ENCODE measurements at places on chromosomes 3 and 15. TPM values are rescaled to one million over a fixed set of nuclear protein-coding genes. Genes with fewer than 3 reads are reported as not detected.

Gene AGBL1
- not detected for total RNA-seq

- peak; percentile 57 for DNase-seq
These were observed 402.1 kb downstream of the CADM2 start for GRCh38 chr3:85360742-85361387.

- no peak for DNase-seq
These were observed 5.8 kb downstream of the ZNF80 start for GRCh38 chr3:114231616-114232015.

GRCh38 chr3:23863060-23863459, 53.7 kb downstream of the NKIRAS1 start:
- DNase-seq = no peak

Gene TOP2B
- total RNA-seq = 77.8 TPM

DNA sequence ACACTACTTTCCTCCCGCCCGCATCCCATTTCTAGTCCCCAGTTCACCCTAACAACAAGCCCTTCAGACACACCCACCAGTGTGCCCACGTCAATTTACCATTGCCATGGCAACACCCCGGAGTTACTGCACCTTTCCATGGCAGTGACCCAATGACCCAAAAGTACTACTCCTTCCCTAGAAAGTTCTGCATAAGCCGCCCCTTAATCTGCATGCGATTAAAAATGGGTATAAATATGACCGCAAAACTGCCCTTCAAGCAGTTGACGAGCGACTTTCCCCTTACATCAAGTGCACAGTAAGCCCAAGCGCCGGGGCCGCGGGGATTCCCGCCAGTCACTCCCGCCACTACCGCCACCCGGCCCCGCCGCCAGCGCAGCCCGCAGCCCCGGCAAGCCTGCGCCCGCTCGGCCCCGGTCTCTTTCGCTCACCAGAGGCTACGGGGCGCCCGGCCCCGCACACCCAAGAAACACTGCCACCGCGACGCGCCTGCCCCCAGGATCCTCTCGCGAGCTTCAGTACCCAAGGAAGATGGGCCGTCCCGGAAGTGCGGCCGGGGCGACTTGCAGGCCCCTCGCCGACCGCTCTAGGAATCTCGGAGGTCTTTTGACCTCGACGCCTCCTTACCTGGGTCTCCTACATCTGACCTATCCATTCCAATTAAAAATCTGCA, 27.2 kb upstream of the ZNF502 start:
- no peak for DNase-seq

- no peak for DNase-seq
These were observed 198.6 kb upstream of the NR2E3 start for GRCh38 chr15:71611553-71612396.

Gene TMEM266
- not detected for total RNA-seq

DNA sequence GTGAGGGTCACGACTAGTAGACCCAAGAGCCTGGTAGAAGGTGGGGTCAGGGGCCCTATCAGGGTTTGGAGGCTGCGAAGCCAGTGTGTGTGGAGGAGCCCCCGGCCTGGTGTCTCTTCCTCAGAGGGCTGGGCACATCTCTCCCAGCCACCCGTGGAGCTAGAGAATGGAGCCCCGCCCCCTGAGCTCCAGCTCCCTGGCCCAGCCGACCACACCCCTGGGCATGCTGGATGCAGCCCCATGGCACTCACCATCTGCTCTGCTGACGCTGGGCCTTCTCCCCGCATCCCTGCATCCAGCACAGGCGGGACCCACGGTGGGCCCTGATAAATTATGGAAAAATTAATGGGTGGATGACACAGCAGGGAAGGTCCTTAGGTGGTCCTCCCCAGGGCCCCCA, 17.5 kb downstream of the ANKRD63 start:
- DNase-seq = no peak

GRCh38 chr15:25635191-25635590, 196.4 kb upstream of the UBE3A start:
- no peak for DNase-seq

DNA sequence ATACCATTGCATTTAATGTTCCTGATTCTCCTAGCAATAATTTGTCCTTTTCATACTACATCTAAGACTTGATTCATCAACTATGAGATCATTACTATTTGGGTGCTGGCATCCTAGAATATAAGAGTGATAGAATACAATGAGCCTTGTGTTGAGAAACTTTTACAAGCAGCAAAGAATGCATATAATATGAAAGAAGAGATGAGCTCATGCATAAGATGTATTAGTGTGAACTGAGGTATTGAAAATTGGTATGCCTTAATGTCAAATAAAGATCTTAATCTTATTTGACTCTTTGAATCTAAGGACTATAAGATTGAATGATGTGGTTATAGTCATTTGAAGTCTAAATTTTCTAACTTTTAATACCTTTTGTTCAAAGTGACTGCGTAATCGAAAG, 220.0 kb upstream of the ARHGEF26 start:
- DNase-seq = no peak

Gene ILDR1
- 0.23 TPM for total RNA-seq

GRCh38 chr3:30233913-30234646, 372.3 kb upstream of the TGFBR2 start:
- no peak for DNase-seq

- DNase-seq = no peak
These were observed 184.2 kb downstream of the CHL1 start for GRCh38 chr3:380801-381200.

GRCh38 chr3:153897842-153898241, 223.3 kb upstream of the ARHGEF26 start:
- DNase-seq = no peak

GRCh38 chr3:130468311-130468710, 48.7 kb upstream of the COL6A6 start:
- DNase-seq = no peak

DNA sequence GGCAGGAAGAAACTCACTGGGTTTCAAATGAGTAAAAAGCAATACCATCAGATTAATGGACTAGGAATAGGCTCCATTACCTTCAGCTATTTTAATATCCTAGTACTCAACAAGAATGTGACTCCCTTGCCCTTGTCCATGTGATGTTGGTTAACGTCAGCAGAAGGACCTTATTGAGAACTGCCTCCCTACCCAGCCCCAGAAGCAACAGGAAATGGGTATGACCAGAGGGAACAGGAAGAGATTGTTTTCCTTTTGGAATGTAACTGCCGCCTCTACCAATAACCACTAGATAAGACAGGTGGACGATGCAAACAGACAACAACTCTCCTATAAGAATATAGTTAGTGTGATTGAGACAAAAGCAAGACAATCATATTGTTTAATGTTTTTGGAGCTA, 10.4 kb upstream of the MME start:
- DNase-seq = no peak

DNA sequence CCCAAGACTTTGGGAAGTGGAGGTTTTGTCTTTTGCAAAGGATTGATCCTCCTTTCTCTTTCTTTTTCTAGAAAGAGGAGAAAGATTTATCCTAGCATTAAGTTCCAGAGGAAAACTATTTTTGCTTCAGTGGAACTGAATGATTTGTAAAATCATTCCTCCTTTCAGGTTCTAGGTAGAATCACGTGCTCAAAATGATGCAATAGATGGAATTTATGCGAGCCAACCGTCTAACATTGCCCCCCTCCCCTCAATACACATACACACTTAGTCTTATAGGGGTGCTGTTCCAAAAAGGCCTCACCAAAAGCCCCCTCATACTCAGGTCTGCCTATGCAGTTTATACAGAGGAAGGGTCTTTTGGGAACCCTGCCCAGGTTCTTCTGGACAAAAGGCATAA, 85.3 kb downstream of the AQP9 start:
- DNase-seq = no peak

GRCh38 chr3:41569632-41570305, 370.5 kb downstream of the CTNNB1 start:
- DNase-seq = no peak

Gene SLC6A1
- total RNA-seq = not detected

GRCh38 chr15:21270474-21270873, 169.8 kb downstream of the POTEB3 start:
- no peak for DNase-seq

Gene VILL
- total RNA-seq = not detected
